Type B pancreatic cell (in vitro differentiated cells): ENCODE measurements at places on chromosomes 6 and 20.

- no peak for DNase-seq
Measured at GRCh38 chr6:110366256-110366655, 8.1 kb upstream of the METTL24 start.

GRCh38 chr6:68730291-68731054 lies 95.4 kb downstream of the ADGRB3 start:
- DNase-seq, result no peak

- no peak for DNase-seq
Measured at GRCh38 chr6:73455865-73456629, 4.0 kb upstream of the CGAS start.

DNA sequence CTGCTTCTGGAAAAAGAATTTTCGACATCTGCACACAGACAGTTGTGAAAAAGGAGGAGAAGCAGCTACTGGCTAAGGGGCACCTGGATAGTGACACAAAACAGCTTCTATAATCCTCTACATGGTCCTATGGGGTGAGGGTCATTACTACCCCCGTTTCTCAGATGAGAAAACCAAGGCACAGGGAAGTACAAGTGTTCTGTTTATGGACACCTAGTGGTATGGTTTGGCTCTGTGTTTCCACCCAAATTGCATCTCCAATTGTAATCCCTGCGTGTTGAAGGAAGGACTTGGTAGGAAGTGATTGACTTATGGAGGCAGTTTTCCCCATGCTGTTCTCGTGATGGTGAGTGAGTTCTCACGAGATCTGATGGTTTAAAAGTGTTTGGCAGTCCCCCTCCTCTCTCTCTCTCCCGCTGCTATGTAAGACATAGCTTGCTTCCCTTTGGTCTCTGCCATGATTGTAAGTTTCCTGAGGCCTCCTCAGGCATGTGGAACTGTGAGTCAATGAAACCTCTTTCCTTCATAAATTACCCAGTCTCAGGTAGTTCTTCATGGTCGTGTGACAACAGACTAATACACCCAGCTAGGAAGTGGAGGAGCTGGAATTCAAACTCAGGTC lies 2.5 kb upstream of the KCNK15 start:
- no peak for DNase-seq

- no peak for DNase-seq
Measured at GRCh38 chr6:21846541-21847451, 253.2 kb downstream of the SOX4 start.
